Stimulated activated CD8-positive, alpha-beta memory T cell treated with anti-CD3 and anti-CD28 coated beads, Interleukin-4, amount 100 ng/mL, for 4 hours (primary cell): ENCODE measurements at places on chromosomes 3 and 15.

DNA sequence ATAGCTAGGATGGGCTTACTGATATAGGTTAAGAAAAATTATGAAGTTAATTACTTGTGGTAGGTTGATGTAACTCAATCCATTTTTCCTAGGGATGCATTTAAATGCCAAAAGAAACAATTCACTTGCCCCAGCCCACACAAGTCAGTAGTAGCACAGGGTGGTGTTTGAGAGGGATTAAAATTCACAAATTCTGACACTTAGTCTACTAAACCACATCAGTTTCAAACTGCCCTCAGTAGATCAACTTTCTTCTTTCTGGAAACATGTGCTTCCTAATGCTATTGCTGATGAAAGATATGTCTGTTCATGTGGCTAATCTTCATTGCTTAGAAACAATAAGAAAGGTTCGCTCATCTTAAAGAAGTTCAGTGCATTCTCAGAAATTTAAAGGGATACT is 160.6 kb downstream of the EPHA3 start:
- no peak for DNase-seq

GRCh38 chr3:146195030-146195429 is 34.0 kb upstream of the PLOD2 start:
- DNase-seq: no peak

- DNase-seq: no peak
Measured at GRCh38 chr15:83844742-83845141, 190.8 kb downstream of the ADAMTSL3 start.

DNA sequence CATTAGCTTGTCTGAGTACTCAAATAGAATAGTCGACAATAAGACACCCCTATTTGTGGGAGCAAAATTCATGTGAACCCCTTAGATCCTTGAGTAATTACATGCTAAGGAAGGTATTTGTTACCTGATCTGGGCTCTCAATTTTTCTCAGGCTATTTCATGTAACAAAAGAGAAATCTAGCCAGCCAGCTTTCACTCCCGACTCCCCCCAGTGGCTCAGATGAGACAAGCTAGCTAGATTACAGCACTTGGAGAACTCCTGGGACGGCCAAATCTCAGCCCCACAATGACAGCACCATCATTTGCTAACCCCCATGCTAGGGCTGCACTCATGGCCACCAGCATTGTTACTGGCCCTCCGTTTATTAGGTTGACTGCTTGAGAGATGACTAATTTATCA is 41.3 kb downstream of the GLDN start:
- no peak for DNase-seq

DNA sequence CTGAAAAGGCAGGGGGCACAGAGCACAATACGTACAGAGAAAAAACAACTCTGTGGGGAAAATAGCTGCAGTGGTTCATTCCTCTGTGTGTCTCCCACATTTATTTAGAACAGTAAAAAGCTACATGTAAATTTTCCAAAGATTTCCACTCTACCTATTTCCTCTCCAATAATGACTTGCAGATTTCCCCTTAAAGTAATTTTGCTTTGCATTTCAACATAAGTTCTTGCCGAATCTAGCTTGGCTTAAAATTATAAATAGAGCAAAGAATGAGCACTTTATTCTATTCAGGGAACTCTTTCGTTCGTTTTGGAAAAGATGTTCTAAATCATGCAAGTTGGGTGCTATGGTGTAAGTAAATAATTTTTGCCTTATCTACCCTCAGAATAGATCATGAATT is 58.2 kb upstream of the NR2E3 start:
- no peak for DNase-seq

GRCh38 chr3:126340081-126340511 is 17.1 kb downstream of the KLF15 start:
- no peak for DNase-seq

DNA sequence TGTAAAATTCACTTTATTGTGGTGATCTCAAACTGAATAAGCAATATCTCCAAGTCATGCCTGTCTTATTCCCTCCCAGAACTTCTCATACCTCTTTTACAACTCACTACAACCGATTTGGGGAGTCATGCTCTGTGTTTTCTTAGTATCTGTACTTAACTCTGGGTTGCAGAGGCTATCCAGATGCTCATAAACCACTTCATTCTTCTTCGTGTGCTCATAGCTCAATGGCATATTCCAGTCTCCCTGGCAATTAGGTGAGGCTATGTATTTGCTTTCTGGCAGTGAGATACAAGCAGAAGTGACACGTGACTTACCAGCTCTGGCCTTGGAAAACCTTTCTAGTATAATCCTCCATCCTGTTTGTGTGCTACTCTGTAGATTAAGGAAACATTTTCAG is 360.9 kb downstream of the ZNF385D start:
- no peak for DNase-seq

DNA sequence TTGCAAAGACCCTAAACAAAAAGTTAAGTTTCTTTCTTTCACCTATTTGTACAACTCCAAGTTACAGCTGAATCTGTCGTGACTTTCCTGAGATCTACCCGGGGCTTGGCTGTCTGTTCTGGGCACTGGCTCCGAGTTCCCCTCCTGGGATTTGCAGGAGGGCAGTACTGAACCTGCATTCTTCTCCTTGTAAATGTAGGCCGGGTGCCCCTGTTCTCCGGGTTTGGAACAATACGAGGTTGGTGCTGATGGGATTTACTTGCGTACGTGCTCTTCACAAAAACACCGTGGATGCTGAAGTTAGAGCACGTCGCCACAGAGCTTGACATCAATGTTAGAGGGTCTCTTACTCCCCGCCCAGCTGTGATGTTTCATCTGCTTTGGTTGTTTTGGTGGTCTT is 48.1 kb downstream of the KLHL25 start:
- no peak for DNase-seq

DNA sequence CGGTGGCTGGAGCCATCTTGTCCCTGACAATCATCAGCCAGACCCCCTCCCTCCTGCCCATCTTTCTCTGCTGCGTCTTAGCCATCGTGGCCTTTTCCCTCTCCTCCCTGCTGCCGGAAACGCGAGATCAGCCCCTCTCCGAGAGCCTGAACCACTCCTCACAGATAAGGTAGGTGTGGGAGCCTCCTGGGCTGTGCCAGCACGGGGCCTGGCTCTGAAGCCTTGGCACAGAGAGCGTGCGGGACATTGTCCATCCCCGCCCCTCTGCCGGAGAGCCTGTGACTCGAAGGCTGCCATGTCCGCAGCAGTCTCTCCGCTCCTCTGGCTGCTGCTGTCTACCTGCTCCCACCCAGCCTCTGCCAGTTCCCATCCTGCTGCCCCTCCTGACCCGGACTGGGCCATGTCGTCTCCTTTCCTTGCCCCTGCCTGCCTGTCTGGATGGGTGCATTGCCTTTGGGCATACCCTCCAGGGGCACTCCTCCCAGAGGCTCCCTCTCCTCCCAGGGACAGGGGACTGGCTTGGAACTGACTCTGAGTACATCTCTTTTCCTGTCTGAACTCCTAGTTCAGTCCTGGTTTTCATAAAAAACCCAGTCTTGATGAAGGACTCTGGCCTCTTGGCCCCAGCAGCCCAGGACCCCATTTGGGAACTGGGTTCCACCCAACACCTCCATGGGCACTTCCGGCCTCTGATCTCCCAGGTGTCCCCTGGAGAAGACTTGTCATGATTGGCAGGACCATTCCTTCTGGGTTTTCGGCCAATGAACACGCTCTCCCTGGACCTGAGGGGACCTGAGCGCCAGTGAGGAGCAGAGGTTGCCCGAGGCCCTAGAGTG is 30.0 kb upstream of the XYLB start:
- no peak for DNase-seq
